ENCODE measurements at places on chromosomes 13 and 19.

DNA sequence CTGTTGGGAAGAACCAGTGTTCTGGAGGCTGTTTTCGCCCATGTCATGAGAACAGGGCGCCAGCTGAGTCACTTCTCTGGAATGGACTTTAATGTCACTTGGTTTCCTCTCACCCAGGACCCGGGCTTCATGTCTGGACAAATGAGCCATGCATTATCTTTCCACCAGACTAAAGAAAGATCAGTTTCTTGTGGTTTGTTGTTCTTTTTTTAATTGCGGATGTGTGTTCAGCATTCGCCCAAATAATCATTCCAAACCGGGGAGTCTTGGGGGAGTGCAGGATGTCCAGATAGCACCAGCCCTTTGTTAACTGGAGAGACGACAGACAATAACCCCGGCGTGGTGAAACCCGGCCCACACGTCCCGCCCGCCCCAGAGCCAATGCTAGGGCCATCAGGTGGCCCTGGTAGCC lies 102.5 kb downstream of the COL4A2 start:
- DNase-seq = no peak

- DNase-seq = no peak
These were observed 34.3 kb downstream of the ZNRF4 start for GRCh38 chr19:5489551-5489950.

GRCh38 chr19:3722443-3723109 lies 14.4 kb downstream of the TJP3 start:
- no peak for DNase-seq

DNA sequence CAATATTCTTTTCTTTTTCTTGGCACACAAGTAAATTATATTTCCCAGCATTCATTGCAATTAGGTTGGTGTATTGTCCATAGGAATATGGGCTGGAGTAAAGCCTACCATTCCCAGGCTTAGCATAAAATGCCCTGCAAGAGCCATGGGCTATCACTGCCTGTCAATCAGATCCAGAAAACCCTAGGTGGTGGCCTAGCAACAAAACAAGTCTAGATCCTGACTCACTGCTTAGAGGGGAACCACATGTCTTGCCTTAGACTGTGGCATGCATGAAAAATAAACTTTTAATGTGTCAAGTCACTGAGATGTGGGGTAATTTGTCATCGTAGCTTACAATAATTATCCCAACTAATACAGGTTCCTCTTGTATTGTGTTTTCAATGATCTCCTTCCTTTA lies 16.2 kb downstream of the SOX21 start:
- no peak for DNase-seq

DNA sequence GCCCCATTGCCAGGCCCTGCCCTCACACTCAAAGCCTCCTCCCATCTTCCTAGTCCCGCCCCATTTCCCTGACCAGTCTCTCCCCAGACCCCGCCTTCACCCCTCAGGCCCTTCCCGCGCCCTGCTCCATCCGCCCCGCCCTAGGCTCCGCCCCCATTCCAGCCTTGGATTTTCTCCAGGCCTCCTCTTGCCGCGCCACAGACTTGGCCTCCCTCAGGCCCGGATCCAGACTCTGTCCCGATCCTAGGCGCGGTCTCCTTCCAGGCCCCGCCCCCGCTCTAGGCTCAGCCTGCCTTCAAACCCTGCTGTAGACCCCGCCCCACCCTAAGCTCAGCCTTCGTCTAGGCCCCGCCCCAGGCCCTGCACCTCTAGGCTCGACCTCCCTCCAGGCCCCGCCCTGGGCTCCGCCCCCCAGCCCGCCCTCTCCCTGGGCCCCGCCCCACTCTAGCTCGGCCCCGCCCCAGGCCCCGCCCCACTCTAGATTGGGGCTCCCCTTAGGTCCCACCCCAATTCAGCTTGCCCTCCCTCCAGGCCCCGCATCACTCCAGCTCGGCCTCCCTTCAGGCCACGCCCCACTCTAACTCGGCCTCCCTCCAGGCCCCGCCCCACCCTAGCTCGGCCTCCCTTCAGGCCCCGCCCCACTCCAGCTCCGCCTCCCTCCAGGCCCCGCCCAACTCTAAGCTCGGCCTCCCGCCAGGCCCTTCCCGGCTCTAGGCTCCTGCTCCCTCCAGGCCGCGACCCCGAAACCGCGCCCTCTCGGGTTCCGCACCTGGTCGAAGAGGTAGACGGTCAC lies 18.5 kb downstream of the LMTK3 start:
- peak; percentile 97 for DNase-seq

DNA sequence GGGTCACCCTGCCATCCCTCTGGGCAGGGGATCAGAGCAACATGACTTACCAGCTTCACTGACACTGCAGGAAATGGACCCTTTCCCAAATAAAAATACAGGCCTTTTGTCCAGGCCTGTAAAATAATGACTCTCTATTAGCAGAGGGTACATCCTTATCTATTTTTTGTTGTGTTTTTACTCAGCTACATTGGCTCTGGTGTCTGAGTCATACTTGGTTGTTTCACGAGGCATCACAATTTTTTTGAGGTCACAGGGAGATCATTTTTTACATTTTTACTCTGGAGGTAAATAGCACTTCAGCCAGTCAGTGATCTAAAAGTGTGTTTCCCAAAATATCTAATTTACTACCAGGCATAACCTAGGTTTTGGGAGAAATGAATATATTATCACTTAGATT lies 6.9 kb upstream of the HTR2A start:
- no peak for DNase-seq

DNA sequence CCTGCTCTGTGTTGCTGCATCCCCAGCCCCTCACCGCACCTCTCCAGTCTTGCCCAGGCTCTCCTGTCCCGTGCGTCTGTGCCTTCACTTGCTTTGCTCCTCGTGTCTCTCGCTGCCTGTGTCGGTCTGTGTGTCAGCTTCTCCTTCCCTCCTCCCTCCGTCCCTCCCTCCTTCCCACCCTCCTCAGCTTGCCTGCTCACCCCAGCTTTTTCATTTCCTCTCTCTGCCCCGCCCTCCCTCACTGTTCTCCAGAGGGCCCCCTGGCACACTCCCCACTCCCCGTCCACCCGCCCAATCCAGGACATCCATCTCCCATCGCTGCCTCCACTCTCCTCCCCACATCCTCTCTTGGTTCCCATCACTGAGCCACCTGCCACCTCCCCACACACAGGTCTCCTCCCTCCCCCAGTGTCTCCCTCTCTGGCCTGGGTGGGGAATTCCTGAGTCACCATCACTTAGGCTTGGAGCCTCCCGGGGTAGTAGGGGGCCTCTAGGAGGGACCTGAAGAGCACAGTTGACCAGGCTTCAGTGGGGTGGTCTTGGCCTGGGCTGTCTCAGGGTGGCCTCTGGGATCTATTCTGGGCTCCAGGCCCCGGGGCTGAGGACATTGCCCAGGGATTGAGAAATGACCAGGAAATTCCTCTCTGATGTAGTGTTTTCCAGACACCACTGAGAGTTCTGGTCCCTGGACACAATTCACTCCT lies at the start of gene PTGIR:
Gene PTGIR, minus strand, starts transcription at position 132 of the 704 bp plus-strand sequence. CDS start 864 bp downstream, outside the sequence.
- DNase-seq = peak; percentile 74

- no peak for DNase-seq
These were observed 841 bp upstream of the ZNF223 start for GRCh38 chr19:44050740-44051649.

GRCh38 chr13:79749984-79750551 lies 269.1 kb downstream of the NDFIP2 start:
- no peak for DNase-seq

- no peak for DNase-seq
These were observed 941.3 kb upstream of the PCDH20 start for GRCh38 chr13:62356977-62357376.

- no peak for DNase-seq
These were observed 13.2 kb upstream of the EID2 start for GRCh38 chr19:39553082-39553652.

DNA sequence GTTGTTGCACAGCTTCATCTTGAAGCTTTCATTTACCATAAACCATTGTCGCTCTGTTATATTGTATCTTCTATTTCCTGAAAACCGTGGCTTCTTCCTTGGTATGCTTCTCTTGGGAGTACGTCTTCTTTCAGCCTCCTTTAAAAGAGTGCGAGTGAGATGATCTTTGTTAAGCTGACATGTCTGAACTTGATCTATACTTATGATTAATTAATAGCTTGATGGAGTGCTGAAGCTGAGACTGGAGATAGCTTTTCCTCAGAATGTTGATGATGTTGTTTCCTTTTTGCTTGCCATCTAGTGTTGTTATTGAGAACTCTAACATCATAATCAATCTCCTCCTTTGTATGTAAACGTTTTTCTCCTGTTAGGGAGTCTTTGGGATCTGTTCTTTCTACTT lies 529.3 kb upstream of the SPRY2 start:
- no peak for DNase-seq

GRCh38 chr13:66314911-66315310 lies 915.2 kb downstream of the PCDH9 start:
- DNase-seq = no peak

DNA sequence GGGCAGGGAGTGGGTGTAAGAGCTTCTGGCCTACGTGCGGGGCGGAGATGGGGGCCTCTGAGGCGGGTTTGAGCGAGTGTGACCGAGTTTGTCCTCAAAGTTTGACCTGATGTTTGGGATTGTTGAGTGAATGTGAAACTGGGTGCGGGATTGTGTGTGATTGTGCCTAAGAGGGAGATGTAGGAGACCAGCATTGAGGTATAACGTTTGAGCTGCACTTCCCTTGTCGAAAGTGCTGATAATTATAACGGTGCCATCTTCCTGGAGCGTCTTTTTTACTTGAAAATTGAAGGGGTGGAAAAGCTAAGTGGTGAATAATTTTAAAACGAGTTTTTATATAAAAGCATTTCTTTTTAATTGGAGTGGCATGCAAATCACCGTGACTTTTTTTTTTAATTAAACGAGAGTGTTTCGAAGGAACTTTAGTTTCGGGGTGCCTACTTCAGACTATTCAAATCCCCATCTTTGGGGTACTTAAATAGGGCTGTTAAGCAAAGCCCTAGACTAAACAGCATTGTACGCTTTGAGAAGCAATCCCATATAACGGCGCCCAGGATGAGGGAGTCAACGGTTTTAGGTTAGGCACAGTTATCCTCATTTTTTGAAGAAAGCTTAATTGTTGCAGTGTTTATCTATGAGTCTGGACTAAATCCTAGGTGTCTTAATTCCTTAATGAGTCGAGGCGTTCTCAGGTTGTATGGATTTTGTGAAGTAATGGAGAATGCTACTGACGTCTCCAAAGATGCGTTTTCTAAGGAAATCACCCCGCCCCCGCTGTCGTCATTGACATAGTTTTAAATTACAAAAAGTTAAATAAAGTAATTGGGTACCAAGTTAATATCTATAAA lies 594 bp downstream of the ZNF146 start:
- DNase-seq = peak; percentile 15

GRCh38 chr13:29991343-29991742 lies 140.9 kb upstream of the UBL3 start:
- no peak for DNase-seq

DNA sequence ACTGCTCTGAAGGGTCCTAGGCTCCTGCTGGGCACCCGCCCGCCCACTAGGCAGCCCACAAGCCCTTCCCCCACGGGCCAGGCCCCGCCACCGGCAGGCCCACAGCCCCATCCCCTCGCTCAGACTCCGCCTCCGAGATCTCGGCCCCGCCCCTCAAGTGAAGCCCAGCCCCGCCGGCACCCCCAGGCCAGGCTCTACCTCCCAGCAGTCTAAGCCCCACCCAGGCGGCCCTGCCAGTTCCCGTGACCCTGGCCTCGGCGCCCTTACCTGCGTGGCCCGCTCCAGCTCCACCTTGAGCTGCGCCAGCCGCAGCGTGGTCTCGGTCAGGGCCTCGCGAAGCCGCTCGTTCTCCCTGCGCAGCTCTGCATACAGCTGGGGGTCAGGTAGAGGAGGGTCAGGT lies 16.3 kb downstream of the EPS8L1 start:
- no peak for DNase-seq

- DNase-seq = no peak
These were observed 2428.4 kb upstream of the PCDH20 start for GRCh38 chr13:63843766-63844699.

- no peak for DNase-seq
These were observed 4.8 kb downstream of the KMT5C start for GRCh38 chr19:55344444-55344843.

DNA sequence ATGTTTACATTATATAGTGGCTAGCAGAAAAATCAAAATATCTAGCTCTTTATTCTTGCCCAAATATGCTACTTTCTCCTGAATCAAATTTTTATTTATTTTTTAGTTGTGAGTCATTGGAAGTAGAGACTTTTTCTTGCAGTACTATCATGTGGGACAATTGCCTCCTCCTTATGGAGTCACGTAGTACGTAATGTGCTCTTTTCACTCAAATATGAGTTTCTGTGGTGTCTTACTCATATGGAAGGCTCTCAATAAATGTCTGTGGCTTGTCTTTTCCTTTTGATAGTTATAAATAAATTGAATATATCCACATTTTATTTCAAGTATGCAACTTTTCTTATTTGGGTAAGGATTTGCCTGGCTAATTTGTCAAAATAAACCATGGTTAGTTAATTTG lies 1411.0 kb upstream of the SLC10A2 start:
- DNase-seq = no peak

- no peak for DNase-seq
These were observed 27.8 kb upstream of the MIER2 start for GRCh38 chr19:372306-372890.

- no peak for DNase-seq
These were observed 265.4 kb downstream of the LMO7 start for GRCh38 chr13:75901501-75901900.

DNA sequence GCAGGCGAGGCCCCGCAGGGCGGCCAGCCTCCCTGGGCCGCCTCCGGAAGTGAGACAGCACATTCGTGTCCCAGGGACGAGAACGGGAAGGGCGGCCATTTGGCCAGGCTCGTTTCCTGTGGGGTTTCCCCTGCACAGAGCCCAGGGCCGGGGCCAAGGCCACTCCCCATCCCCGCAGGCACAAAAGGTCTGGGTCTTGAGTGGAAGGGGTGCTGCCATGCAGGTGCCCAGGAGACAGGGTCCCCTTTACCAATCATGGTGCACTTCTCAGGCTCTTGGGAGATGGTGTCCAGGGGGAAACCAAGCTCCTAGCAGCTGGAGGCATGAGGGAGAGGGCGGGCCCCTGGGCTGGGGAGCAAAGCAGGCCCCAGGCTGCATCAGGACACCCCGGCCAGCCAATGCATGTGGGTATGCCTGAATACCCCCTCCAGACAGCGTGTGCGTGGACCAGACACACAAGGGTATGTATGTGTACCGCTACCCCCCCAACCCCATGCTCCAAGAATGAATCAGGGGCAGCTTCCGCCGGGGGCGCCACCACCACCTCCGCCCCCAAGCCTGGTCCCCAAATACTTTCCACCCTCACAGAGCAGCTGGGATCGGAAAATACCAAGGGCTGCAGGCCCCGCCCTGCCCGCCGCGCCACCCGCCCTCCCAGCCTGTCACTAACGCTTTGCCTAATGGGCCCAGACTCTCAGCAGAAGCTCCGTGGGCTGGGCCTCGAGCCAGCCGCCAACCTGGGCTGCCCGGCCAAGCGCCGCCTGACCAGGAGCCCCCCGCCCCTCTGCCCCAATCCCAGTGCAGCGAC lies 37.6 kb upstream of the NANOS3 start:
- DNase-seq = peak; percentile 96

GRCh38 chr19:18501351-18501750 lies 20.5 kb downstream of the ELL start:
- DNase-seq = no peak

- DNase-seq = no peak
These were observed 32.7 kb downstream of the NALCN start for GRCh38 chr13:101383595-101383994.

- DNase-seq = no peak
These were observed 20.7 kb downstream of the AKT2 start for GRCh38 chr19:40264314-40265054.
